ENCODE measurements at places on chromosomes 11 and 22.
A peak's percentile ranks its signal among the peaks of the same experiment; 100 is the strongest.

DNA sequence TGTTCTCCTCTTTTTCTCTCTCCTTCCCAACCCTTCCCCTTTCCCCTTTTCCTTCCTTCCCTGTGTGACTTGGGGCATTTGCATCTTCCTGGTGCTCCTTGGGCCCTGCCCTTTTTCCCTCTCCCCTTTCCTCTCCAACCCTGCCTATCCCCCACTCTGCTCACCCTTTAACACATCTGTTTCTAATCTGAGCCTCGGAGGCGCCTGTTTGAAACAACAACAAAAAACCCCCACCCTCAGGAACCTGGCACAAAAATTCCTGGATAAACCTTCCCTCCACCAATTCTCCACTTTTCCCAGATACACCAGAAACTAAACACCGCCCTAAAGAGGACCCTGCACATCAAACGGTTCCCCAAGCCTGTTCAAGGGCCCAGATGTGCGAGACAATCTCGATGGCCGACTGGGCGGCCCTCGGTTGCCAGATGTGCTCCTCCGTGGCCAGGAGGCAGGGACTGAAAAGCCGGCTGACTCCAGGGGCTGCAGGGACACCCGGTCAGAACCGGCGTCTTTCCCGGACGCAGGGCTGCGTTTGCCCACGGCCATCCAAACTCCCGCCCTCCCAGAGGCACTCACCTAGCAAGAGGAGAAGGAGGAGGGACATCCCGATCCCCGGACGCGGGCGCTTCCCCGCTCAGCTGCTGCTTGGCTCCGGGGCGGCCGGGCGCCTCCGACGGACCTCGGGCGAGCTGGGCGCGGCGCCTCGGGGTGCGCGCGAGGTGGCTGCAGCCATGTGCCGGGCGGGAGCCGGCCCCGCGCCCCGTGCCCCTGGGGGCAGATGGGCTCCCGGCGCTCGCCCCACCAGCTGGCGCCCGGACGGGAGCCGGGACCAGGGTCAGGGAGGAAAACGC lies 486 bp downstream of the CLMP start:
- peak; percentile 45 for DNase-seq

- no peak for DNase-seq
Observed at GRCh38 chr22:30705710-30706651, 11.3 kb downstream of the OSBP2 start.

DNA sequence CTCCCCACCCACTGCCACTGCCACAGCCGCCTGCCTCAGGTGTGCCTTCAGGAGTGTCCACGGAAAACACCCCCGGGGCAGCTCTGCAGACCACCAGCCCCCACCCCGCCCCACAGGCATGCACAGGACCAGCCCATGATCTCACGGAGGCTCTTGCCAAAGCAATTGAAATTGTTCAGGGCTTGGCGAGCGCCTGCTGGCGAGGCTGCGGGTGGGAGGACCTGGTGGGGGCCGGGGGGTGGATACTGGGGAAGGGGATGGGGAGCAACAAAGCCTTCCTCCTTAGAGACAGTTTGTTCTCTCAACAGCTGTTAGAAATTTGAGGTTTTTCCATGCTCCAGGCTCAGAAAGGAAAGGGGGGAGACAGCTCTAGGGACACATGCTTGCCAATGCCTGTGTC lies 274.7 kb downstream of the MN1 start:
- no peak for DNase-seq

DNA sequence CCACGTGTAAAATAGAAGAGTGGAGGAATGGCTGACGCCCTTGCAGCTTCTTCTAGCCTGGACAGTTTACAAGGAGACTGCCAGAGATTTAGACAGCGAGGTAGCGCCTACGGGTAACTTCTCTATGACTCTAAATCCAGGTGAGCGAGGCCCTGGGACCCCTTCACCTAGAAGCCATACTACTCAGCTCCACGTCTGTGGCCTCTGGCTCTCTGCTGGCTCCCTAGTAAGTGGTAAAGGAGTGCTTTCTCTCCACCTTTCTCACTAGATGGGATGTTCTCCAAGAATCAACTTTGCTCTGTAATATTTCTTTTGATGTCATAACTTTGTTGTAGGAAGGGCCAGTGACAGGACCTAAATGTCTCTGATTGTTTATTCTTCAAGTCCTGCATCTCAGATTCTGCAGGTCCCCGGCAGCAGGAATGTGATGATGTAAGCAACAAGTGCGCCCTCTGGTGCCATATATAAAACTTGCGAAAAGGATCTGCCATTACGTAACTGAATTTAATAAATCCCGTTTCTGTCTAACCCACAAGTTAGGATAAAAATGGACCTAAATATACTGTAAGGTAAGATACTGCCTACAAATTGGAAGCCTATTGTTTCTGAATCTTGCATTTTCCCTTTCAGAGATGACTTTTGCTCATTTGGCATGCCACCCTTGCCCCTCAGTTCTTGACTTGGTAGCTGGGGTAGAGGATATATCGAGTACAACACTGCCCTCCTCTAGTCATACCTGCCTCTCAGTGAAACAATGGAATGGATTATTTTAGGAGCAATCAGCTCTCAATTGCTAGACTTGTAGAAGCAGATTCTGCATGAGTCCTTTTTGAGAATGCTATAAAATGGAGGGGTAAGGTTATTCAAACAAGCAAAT lies 11.0 kb upstream of the PTPN5 start:
- peak; percentile 66 for DNase-seq

DNA sequence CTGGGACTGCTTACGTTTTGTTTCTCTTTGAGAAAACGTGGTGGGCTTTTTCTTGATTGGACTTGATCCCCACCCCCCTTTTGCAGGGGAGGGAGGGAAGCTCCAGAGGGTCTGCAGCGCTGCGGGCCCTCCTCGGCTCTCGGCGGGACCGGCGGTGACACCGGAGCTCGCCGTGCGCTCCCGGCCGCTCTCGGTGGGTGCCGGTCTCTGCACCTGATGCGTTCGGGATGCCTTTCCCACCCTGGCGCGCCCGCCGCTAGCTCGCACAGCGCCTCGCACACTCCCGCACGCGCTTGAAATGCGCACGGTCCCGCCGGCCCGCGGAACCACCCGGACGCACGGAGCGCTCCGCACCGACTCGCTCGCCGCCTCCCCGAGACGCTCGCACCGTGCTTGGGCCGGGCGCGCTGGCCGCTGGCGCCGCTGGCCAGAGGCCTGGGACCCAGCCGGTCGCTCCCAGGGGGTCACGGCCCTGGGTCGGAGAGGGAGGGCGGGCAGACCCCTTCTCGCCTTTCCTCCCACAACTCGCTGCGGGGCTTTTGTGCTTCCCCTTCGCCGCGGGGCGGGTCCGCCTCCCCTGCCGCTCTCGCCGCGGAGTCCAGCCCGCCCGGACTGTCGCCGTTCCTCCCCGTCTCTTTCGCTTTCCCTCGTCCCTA lies 1.0 kb downstream of the ZBTB16 start:
- peak; percentile 65 for DNase-seq

GRCh38 chr11:111460856-111461255 lies 51.3 kb downstream of the BTG4 start:
- DNase-seq = no peak

- no peak for DNase-seq
Observed at GRCh38 chr11:33551051-33551450, 149.6 kb downstream of the C11orf91 start.

DNA sequence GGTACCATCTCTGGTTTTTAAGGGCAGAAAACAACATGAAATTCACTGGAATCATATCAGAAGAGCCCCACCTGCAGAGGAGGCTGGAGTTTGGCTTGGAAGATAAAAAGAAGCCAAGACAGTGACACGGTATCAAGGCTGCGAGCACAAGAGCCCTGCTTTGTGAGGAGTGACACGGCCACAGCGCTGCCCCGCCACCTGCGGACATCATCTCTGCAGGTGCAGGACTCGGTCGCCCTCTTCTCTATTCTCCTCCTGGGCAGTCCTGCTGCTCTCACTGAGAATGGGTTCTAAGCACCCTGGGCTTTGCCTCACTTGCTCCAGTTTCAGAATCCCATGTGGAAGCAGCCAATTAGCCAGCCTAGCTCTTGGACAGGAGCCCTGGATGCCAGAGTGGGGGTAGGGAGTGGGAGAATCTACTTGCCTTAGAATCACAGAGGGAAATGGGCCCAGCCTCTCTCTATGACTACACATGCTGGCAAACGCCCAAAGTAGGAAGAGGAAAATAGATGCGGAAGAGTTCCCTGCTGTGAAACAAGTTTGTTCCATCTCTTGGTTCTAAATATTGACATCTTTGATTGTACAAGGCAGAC lies 17.1 kb downstream of the APOL4 start:
- no peak for DNase-seq

- no peak for DNase-seq
Observed at GRCh38 chr11:87529486-87529885, 491.8 kb downstream of the TMEM135 start.

- no peak for DNase-seq
Observed at GRCh38 chr11:113090716-113091480, 129.7 kb downstream of the NCAM1 start.

- no peak for DNase-seq
Observed at GRCh38 chr11:38646382-38646781, 2048.3 kb upstream of the RAG2 start.

DNA sequence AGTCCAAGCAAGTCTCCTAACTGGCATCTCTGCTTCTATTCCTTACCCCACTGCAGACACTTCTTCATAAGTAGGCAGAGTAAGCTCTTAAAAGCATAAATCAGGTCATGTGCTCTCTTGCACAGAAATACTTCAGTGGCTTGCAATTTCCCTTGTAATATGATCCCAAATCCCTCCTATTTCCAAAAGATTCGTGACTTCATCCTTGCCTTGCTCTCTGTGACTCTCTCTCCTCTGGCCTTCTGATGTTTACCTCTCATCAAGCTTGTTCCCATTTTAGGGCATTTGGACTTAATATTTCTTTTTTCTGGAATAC lies 37.4 kb upstream of the NCR3LG1 start:
- no peak for DNase-seq

DNA sequence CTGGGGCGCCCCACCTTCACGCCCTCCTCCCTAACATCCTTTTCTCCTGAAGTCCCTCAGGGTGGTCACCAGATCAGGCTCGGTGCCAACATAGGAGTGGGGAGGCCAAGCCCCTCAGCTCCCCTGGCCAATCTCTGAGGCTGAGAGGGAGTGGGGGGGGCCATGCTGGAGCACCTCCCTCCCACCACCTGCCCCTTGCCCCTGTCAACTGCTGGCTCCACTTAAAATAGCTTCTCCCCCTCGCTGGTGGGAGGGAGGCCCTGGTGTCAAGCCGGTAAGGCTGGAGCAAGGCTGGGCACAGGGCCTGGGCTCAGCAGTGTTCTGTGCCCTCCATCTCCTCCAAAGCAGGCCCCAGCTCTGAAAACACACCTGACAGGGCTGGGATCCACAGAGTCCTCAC lies 4.9 kb downstream of the PLXNB2 start:
- DNase-seq = no peak

GRCh38 chr11:44351006-44351660 lies 41.2 kb upstream of the ALX4 start:
- DNase-seq = no peak

DNA sequence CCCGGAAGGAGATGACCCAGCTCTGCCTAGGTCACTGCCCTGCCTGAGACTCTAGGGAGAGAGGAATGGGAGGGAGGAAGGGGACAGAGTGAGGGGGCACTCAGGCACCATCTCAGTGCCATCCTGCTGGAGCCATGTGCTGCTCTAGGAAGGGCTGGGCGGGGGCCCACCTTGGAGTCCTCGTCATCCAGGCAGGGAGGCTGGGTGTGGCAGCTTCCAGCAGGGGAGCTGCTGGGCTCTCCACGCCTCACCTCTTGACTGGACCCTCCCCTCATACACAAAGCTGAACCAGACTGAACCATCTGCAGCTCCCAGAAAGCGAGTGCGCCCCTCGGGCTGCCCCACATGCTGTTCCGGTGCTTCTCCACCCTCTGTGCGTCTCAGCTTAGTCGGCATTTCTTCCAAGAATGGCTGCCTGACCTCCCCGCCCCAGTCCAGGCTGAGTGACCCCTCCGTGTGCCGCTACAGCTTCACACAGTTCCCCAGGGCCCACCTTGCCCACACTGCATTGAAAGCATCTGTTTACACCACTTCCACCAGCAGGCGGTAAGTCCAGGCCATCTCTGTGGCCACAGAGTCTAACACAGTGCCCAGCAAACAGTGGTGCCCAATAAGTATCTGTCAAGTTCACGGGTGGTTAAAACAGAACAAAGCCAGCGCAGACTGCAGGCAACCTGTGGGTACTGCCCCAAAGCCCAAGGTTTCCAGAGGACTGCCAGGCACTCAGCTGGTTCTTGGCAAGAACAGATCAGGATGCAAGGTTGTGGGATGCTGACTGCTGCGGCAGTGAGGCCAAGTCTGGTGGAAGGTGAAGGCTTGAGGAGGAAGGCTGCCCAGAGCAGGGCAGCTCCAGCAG lies 9.4 kb upstream of the TRIM29 start:
- no peak for DNase-seq

DNA sequence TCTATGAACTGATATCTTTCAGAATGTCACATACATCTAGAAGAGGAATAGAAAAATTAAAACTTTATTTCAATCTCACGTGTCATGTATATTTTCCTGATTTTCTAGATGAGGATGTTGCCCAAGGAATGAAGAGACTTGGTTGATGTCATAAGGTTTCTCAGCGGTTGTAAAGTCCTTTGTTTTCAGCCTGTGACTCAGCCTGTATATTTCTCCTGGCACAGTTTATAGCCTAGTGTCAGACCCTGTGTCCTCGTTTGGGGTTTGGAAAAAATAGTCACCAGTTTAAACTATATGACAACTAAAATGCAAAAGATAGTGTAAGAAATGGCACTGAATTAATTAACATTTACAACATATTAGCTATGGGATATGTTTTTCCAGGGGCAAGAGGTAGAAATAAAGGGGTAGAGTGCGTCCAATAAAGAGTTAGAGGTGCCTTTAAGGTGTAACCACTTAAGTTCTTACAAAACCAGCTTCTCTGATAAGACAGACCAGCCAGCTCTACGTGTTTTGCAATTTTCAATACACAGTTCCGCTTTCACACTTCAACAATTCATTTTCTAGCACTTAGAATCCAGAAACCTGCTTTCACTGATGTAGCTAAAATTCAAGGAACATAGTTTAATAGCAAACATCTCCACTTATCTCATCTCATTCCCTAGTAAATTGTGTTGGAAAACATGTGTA lies 1432.6 kb upstream of the TENM4 start:
- no peak for DNase-seq

GRCh38 chr22:22993184-22993583 lies 77.1 kb upstream of the GNAZ start:
- no peak for DNase-seq

- DNase-seq = no peak
Observed at GRCh38 chr11:121422675-121423074, 29.4 kb upstream of the SORL1 start.

GRCh38 chr11:77422687-77423086 lies 51.2 kb downstream of the PAK1 start:
- DNase-seq = no peak

DNA sequence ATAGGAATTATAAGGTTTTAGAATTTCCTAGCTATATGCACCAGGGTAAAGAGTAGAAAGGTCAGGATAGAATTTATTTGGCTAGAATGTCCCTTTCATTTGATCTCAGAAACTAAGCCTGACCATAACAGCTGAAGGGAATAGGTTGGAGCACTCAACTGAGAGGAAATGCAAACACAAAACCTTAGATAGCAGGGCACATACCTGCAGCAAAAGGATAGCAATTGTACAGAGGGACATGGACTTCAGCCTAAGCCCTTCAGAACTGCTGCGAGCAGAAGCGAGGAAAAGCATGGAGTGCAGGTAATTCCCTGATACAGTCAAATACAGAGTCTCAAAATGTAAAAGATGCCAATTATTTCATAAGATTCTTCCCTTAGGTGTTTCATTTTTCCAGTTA lies 211.0 kb upstream of the DDI1 start:
- DNase-seq = no peak

- no peak for DNase-seq
Observed at GRCh38 chr11:94469416-94469815, 24.2 kb downstream of the MRE11 start.
